ENCODE measurements at places on chromosomes 6 and 20.
A peak's percentile ranks its signal among the peaks of the same experiment; 100 is the strongest.

- no peak for DNase-seq
Measured at GRCh38 chr6:139257291-139257690, 34.5 kb downstream of the TXLNB start.

DNA sequence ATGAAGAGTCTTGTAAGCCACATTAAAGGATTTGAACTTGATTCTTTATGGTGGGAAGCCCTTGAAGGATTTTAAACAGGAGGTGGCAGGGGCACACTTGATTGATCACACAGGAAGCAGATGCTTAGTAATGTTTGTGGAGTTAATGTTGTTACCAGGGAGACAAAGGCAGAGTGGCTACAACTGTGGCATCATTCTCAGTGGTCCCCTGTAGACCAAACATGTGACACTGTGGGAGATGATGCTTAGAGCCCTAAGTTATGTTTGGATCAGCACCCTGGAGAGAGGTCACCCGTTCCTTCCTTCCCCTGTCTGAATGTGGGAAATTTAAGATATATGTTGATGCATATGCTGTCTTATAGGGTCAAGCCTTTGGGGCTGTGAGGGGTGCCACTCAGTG is 53.2 kb downstream of the EIF2S2 start:
- DNase-seq: no peak

- DNase-seq: peak; percentile 25
Measured at GRCh38 chr6:122482750-122483080, 11.1 kb upstream of the SERINC1 start.

- no peak for DNase-seq
Measured at GRCh38 chr6:89084542-89084941, 4.0 kb downstream of the PNRC1 start.

DNA sequence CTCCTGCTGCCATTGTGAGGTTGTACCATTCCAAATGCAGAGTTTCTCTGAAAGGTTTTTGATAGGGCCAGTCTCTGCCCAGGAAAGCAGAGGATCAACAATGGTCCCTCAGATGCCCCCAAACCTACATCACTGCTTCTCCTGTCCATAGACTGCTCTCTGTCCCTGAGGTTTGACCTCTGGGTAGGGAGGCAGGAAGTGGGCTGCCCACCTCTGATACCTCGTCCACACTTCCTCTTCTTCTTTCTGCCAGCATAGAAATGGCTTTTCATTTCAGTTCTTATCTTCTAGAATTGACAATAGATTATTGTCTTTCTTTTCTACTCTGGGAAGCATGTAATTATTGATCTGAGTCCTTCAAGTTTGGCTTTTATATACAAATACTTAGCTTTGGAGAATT is 170.6 kb downstream of the TRMT11 start:
- DNase-seq: no peak

DNA sequence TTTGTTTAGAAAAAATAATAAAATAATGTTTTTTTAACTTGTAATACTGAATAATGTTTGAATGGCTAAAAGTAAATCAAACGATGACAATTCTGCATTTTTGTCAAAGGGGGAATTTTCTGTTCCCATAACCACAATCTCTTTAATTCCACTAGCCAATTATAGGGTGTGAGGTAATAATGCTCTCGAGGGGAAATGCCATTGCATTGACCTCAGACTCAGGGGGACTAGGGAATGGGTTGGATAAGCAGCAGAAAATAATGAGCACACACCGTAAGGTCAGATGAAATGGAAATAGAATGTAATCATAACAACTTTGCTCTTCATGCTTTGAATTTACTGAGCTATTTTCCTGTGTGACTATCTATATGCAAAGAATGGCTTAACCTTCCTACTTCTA is 584.7 kb downstream of the RFPL4B start:
- DNase-seq: no peak

GRCh38 chr20:10637563-10637962 is 36.2 kb downstream of the JAG1 start:
- DNase-seq: peak; percentile 63

DNA sequence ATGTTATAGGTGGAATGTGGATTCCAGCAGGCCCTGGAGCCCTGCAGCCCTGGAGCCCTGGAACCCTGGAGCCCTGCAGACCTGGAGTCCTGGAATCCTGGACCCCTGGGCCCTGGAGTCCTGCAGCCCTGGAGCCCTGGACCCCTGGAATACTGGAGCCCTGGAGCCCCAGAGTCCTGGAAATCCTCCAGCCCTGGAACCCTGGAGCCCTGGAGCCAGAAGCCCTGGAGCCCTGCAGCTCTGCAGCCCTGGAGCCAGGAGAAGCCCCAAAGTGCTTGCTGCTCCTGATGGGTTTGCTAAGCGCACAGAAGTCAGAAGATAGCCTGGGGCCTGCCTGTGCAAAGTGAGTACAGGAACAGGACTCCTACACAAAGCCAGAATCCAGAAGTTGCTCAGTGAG is 223.1 kb upstream of the PDE10A start:
- no peak for DNase-seq

GRCh38 chr20:48556956-48557355 is 270.8 kb downstream of the PREX1 start:
- no peak for DNase-seq

GRCh38 chr6:26056583-26057350 is 30.5 kb upstream of the HFE start:
- DNase-seq: no peak

DNA sequence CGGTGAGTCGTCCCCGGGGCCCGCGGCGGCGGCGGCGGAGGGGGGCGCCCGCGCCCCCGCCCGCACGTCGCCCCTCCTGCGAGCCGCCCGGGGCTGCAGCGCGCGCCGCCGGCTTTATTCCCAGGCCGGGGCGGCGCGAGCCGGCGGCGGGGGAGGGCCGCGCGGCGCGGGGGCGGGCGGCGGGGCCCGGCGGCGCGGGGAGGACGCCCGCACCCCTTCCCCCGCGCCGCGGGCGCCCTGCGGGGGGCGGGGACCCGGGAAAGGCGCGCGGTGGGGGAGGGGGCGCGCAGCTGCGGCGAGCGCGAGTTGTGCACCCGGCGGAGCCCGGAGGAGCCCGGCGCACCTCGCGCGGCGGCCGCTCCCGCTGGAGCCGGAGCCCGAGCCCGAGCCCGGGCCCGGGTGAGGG is 646 bp downstream of the HMGA1 start:
- peak; percentile 54 for DNase-seq

DNA sequence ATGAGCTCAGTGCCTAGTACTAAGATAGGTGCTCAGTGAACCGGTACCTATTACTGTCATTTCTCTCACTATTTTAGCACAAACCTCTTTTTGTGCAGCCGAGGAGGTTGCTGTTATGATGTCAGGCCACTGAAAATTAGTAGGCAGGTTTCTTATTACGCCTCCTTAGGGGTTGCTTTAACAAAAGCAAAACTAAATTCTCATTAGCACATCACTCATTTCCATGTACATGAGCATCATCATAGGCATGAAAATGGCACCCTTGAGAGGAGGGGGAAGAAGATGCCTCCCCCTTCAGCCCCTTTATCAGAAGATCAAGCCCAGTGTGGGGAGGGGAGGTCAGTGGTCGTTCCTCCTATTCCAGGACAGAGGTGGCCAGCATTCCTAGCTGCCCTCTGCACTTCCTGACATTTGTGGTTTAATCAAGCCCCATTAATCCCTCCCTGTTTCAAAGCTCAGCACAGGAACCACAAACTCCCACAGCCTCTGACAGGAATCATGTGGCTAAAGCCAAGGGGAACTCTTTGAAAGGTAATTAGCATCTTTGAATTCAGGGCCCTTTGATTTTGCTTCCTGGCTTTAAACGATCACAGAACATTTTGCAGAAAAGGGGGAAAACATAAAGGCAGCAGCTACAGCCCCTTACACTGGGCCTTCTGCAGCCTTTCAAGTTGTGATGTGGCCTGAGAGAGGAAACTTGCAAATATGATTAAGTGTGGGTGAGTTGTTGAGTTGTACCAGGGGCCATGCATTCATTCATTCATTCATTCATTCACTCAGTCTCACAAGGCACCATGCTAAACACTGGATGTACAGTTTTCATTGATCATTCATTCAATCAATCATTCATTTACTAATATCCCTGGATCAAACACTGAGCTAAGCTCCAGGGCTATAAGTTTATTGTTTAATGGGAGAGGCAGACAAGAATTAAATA is 31.9 kb upstream of the PSMF1 start:
- DNase-seq: no peak

DNA sequence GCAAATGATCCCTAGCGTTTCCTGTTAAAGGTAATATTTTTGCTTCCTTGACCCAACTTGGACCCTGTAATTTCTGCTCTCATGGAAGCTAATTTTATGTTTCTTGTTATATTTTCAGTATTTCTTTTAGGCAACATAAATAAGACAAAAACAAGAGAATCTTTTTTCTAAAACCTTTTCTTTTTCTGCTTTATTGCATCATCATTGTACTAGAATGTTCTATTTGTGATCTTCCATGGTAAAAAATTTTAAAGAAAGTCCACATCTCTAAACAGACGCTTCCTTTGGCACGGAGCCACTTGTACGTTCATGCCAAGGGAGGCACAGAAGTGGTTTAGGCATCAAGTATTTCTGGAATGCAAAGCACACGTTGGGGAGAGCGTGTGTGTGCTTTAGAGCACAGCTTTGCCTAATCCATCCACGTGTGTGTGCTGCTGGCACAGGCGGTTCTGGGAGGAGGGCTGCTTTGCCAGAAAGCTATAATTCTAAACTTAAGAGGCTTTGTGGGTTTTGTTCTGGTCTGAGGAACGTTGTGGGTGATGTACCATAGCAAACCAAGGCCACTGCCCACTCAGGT is 98.3 kb downstream of the SASH1 start:
- peak; percentile 29 for DNase-seq

- DNase-seq: no peak
Measured at GRCh38 chr6:140684776-140685550, 1310.5 kb upstream of the CITED2 start.

DNA sequence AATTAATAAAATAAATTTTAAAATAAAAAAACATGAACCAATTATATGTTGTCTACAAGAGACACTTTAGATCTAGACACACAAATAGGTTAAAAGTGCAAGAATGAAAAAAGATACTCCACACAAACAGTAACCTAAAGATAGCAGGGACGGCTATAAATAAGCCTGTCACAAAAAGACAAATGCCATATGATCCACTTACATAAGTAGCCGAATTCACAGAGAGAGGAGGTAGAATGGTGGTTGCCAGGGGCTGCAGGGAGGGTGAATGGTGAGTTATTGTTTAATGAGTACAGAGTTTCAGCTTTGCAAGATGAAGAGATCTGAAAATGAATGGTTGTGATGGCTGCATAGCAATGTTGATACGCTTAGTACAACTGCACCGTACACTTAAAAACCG is 32.7 kb downstream of the KATNA1 start:
- no peak for DNase-seq

DNA sequence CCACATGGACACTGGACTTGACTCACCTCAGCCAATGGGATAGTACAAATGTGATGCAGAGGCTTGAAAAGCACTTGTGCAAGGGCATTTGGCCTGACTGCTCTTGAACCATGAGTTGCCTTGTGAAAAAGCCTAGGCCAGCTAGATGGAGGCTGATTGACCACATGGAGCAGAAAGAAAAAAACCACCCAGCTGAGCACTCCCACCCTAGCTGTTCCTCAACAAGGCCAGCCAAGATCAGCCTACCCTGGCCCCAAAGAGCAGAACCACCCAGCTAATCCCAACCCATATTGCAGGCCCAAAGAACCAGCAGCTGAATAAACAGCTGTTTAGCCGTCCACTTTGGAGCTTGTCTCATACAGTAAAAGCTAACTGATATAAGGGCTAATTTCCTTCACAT is 36.7 kb downstream of the PXDC1 start:
- DNase-seq: no peak

DNA sequence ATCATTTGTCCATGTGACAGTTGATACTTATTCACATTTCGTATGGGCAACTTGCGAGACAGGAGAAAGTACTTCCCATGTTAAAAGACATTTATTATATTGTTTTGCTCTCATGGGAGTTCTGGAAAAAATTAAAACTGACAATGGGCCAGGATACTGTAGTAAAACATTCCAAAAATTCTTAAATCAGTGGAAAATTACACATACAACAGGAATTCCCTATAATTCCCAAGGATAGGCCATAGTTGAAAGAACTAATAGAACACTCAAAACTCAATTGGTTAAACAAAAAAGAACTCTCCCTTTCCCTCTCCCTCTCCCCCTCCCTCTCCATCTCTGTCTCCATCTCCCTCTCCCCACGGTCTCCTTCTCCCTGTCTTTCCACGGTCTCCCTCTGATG is 19.4 kb upstream of the EIF2S2 start:
- no peak for DNase-seq

GRCh38 chr6:96116674-96117073 is 100.9 kb downstream of the FUT9 start:
- peak; percentile 14 for DNase-seq

DNA sequence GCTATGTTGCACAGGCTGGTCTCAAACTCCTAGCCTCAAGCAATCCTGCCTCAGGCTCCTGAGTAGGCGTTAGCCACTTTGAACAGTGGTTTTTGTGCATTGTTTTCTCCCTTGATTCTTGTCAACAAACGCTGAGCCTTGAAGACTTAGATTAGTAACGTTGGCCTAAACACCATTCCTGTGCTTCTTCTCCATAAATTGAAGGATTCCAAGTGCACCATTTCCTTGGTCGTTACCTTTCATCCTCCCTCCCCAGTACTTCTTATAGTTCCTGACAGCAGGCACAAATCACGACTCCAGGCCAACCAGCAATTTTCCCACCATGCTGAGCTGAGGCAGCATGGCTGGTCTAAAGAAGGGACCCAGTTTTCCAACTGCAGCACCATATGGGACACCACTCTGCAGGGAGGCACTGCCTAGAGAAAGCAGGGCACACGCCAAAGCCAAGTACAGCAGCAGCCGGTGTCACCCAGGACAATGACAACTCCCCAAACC is 8.9 kb downstream of the RPS10 start:
- no peak for DNase-seq

DNA sequence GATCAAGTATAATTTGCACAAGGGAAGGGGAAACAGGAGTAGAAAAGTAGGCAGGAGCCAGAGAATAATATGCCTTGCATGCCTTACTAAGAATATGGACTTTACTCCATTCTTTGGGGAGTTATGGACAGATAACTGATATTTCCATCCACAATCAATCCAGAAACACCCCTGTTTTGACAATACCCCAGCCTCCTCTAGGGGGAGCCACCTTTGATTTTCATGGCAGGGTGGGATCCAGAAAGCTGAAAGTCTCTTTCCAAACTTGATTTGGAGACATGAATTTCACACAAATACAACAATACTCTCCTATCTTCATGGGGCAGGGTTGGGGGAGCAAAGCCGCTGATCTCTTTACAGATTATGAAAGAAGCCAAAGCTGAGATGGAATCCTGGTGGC is 404.1 kb downstream of the FOXA2 start:
- peak; percentile 47 for DNase-seq
